ENCODE measurements at places on chromosomes 4 and X.

DNA sequence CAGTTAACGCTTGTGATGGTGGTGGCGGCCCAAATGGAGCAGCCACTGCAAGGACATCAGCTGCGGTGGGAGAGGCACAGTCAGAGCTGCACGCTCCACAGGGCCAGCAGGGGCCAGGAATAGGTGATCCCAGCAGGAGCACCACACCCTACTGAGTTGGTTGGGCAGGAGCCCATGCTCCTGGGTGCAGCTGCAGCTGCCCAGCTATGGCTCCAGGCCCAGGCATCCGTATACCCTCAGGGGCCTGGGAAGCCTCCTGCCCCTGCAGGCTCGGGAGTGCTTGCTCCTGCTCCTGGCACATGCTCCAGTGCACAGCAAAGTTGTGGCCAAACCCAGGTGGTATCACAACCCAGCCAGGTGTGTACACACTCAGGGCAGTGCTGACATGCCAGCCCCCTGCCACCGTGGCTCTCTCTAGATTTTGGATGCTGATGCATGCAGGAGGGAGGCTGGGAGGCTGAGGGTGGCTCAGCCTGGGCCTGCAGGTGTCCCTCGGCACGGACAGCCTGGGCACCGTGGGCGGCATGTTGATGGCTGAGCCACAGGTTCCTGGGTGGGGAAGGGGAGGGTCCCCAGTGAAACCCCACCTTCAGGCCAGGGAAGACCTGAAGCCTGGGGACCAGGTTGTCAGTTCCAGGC lies 150.2 kb downstream of the CXXC4 start:
- no peak for DNase-seq

- no peak for DNase-seq
These were observed 31.2 kb downstream of the LRIT3 start for GRCh38 chr4:109879081-109879480.

DNA sequence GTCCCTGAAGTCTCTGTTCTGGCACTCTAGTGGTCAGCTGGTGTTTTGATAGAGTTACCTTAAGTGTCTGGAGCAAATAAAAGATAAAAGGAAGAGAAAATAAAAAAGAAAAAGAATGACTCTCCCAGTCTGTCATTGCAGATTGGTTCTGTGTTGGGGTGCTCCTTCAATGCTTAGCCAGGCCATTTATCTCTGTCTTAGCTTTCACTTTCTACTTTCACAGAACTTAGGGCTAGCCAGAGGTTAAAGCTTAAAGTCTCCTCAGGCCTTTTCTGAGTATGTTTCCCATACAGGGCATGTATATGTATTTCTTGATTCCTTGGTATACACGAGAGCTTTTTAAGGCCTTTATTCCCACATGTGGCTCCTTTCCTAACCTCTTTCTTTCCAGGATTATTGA lies 83.1 kb upstream of the TEX13D start:
- DNase-seq: no peak

DNA sequence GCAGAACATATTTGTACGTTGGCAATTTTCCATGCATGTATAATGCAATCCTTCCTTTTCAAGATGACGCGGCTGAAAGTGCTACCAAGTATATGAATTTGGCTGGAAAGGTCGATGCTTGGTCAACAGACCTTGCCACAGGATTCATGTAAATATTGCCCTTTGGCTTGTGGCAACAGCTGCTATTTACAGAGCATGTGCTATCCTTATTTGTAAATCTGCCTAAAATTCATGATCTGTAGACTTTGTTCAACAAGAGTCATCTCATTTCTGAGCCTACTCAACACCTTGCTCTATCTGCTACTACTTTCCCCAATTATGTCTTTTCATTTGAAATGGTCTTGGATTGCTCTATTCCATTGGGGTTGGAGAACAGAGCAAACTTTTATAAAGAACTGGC lies 1.9 kb upstream of the SMARCA1 start:
- DNase-seq: no peak

GRCh38 chr4:109739547-109739946 lies 9.7 kb upstream of the PLA2G12A start:
- no peak for DNase-seq

GRCh38 chr4:602559-602942 lies 22.8 kb upstream of the PDE6B start:
- peak; percentile 3 for DNase-seq

DNA sequence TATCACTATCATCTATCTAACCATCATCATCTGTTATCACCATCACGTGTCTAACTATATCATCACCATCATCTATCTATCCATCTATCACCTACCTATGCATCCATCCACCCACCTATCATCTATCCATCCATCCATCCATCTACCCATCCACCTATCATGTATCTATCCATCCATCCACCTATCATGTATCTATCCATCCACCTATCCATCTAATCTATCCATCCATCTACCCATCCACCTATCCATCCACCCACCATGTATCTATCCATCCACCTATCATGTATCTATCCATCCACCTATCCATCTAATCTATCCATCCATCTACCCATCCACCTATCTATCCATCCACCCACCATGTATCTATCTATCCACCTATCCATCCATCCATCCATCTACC lies 316.7 kb downstream of the DHRSX start:
- DNase-seq: no peak

- DNase-seq: no peak
These were observed 1.2 kb upstream of the NMU start for GRCh38 chr4:55637272-55637820.

DNA sequence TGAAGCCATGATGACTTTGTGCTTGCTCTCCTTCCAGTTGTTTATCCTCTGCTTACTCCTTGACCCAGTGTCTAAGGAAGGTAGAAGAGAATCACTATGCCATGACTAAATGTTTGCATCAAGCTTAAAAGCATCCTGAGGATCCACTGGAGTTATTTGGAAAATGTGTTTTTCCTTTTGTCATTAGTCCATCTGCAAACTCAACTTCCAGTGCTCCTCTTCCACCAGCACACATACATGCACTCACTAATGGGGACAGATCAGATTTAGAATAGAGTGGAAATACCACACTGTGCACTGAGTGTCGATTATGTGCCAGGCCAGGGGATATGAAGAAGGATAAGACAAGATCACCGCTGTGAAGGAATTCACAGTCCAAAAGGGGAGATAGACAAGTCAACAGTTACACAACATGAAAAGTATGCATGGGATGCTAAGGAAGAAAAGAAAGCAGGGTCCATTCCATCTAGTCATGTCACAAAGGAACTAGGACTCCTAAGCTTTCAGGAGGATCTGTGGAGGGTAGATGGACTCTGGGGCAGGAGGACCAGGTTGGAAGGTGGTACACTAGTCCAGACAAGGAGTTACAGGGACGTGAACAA lies 1.9 kb downstream of the OCIAD2 start:
- no peak for DNase-seq

GRCh38 chr4:177667687-177668086 lies 225.4 kb upstream of the AGA start:
- DNase-seq: no peak

GRCh38 chr4:136329042-136329662 lies 1203.1 kb downstream of the PCDH18 start:
- DNase-seq: no peak

DNA sequence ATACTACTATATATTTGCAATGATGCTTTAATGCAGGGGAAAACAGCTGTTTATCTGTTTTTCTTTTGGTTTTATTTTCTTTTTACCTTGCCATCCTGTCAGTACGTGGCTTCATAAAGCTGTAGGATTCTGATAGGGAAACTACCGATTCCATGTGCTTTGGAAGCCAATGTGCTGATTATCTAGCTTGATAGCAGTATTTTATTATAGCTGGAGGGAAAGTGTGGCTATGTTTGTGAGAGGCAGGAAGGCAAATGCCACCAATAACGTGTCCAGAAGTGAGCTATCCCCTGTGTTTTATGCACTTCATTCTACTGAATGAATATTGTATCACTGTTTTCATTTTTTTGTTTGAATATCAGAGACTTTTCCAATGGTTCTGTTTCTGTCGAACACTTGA lies 43.7 kb downstream of the IL15 start:
- DNase-seq: no peak

GRCh38 chr4:185219551-185220344 lies 10.3 kb downstream of the SNX25 start:
- no peak for DNase-seq

GRCh38 chr4:147354237-147354636 lies 126.7 kb upstream of the EDNRA start:
- no peak for DNase-seq

- DNase-seq: no peak
These were observed 40.6 kb downstream of the ZNF81 start for GRCh38 chrX:47877327-47877726.

- no peak for DNase-seq
These were observed 16.6 kb downstream of the P2RY8 start for GRCh38 chrX:1520350-1520749.

- no peak for DNase-seq
These were observed 57.6 kb upstream of the PPP2R3B start for GRCh38 chrX:444305-444704.

- no peak for DNase-seq
These were observed 81.0 kb downstream of the LNX1 start for GRCh38 chr4:53510321-53510720.

- DNase-seq: no peak
These were observed 60.2 kb downstream of the SLIT2 start for GRCh38 chr4:20311856-20312255.

- no peak for DNase-seq
These were observed 8.8 kb upstream of the XIAP start for GRCh38 chrX:123851079-123851478.

DNA sequence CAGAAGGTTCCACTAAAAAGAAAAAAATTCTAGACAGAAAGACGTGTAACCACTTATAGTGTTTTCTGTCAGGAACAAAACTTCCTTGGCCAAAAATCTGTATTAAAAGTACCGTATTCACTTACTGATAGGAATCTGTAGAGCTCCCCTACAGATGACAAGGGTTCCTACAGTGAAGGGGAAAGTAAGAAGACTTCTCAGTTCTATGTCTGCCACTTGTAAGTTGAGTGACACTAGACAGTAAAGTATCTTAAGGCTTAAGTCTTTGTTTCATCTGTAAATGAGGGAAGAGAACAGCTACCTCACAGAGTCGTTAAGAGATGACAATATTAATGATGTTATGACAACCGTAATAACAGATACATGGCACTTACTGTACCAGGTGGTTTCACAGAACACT lies 3.3 kb downstream of the COQ2 start:
- no peak for DNase-seq

DNA sequence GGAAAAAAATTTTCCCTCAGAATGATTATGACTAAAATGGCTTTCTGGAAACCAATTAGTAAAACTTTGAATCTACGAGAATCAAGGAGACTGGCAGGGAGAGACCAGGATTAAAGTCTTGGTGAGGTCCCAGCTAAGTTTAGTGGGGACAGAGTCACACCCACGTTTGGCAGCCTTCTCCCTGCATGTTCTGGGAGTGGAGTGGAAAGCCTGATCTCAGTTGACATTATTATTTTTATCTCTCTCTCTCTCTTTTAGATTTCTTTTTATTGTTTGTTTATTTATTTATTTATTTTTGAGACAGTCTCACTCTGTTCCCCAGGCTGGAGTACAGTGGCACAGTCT lies 67.8 kb downstream of the MED28 start:
- DNase-seq: no peak

DNA sequence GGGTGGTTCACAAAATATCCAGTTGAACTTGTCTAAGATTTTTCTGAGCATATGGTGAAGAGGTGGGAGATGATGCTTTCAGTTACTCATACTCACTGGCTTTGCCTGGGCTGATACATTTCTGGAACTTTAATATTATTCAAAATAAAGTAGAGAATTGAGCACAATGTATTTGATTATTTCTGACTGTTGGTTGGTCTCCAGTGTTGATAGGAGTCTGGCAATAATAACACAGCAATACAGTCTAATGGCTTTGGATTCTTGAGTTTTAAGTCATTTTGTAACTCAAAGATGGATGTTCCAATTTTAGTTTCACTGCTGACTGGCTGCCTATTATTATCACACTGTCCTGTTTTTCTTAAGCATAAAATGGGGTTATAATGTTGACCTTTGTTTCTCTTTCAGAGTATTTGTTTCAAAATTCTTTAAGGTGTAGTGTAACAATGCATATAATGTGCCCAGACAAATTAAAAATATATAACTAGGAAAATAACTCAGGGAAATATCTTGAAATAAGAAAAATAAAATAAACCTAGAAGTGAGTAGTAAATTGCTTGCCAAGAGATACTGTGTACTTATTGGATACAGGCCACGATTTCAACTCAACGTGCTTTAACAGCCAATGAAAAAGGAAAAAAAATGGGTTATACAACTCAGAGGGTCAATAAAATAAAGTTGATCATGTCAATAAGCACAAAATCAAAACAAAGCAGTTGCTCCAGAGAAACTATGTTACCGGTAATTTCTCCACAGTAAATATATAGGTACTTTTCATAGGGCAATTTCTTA lies 99.0 kb downstream of the ARSJ start:
- DNase-seq: no peak

GRCh38 chr4:21678711-21679110 lies 269.9 kb downstream of the KCNIP4 start:
- no peak for DNase-seq

- no peak for DNase-seq
These were observed 160.5 kb downstream of the RASL11B start for GRCh38 chr4:53022513-53023100.

GRCh38 chrX:7088968-7089615 lies 58.4 kb upstream of the STS start:
- peak; percentile 71 for DNase-seq

GRCh38 chr4:42101446-42101975 lies 50.9 kb downstream of the BEND4 start:
- DNase-seq: no peak

GRCh38 chr4:94544811-94545210 lies 93.1 kb downstream of the PDLIM5 start:
- no peak for DNase-seq

- DNase-seq: no peak
These were observed 3.3 kb downstream of the PGRMC2 start for GRCh38 chr4:128284317-128284716.

GRCh38 chr4:123446865-123447474 lies 50.4 kb downstream of the SPRY1 start:
- no peak for DNase-seq

DNA sequence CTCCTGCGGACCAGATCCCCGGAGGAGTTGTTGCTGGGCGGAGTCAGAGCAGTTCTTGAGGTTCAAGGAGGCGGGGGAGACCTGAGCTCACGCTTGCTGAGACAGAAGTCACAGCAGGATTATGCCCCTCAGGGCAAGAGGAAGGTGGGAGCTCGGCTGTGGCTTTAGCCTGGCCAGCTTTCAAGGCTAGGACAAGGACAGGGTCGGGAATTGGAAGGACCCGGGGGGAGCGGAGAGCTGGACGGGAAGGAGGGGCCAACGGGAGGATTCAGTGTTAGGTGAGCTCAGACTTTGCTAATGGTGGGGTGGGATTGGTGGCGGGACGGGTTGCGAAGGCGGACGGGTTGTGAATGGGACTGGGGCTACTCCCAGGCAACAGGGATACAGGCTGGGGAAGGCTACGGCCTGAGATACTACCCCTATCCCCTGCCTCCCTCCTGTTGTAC lies at the start of gene RIBC1:
TSS of gene RIBC1 (plus strand) at position 13 of the 446 bp plus-strand sequence. CDS start 3,404 bp downstream, outside the sequence.
- no peak for DNase-seq

DNA sequence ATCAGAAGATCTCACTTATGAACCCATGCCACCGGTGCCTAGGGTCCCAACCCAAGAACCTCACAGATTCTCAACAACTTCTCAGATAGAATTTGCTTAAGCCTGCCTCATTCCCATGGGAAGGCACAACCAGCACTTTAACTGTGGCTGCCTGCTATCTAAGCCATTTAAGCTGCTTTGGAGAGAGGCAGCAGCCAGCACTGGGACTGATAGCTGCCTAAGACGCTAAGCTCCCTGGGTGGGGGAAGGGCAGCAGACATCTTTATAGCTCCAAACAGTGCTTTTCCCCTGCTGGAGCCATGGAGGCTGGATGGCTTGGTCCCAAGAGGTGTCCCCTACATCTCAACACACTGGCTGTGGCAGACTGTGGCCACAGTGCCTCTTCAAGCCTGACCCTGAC lies 1268.6 kb downstream of the FAM133A start:
- no peak for DNase-seq
